ENCODE measurements at places on chromosomes 11 and 22.
A peak's percentile ranks its signal among the peaks of the same experiment; 100 is the strongest.

GRCh38 chr11:12863605-12864121 is 145.5 kb upstream of the RASSF10 start:
- no peak for DNase-seq

GRCh38 chr11:47917599-47918369 is 62.6 kb upstream of the PTPRJ start:
- DNase-seq, result no peak

- DNase-seq, result no peak
These were observed 661.9 kb downstream of the ETS1 start for GRCh38 chr11:127925475-127925874.

GRCh38 chr11:64933213-64933934 is 2.3 kb downstream of the GPHA2 start:
- DNase-seq, result no peak

GRCh38 chr11:78605296-78605695 is 30.6 kb upstream of the NARS2 start:
- DNase-seq, result no peak

- no peak for DNase-seq
These were observed 23.9 kb downstream of the IGF2 start for GRCh38 chr11:2115308-2115707.

- peak; percentile 23 for DNase-seq
These were observed 27.5 kb downstream of the DHCR7 start for GRCh38 chr11:71420455-71421241.

DNA sequence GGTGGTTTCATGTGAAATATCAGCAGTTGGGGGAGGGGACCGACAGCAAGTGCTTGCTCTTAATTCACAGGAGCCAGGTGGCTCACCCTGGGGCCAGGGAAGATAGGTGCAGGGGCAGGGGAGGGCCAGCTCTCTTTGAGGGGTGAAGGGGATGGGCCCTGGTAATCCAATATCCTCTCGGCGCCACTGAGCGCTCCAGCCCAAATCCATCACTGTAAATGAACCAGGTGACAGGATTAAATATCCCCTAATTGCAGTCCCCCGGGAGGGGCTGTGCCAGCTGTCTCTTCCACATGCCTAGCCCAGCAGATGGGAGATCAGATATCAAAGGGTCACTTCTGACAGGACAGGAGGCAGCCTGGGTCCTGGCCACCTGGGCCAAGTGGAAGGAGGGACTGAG is 531.8 kb upstream of the CADM1 start:
- no peak for DNase-seq

All from stimulated activated CD4-positive, alpha-beta T cell treated with anti-CD3 and anti-CD28 coated beads, Interleukin-2, amount 100 ng/mL, for 24 hours (primary cell).